MM.1S (cell line): ENCODE measurements at places on chromosomes 5 and 9.

DNA sequence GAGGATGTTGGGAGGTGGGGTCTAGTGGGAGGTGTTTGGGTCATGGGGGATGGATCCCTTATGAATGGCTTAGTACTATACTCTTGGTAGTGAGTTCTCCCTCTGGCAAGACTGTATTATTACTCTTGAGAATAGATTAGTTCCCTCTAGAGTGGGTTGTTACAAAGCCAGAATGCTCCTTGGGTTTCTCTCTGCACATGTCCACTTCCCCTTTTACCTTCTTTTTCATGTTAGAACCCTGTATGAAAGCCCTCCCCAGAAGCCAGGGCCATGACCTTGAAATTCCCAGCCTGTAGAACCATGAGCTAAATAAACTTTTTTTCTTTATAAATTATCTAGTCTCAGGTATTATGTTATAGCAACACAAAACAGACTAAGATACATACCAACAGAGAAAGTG lies 31.1 kb downstream of the SLC24A2 start:
- DNase-seq, result no peak

DNA sequence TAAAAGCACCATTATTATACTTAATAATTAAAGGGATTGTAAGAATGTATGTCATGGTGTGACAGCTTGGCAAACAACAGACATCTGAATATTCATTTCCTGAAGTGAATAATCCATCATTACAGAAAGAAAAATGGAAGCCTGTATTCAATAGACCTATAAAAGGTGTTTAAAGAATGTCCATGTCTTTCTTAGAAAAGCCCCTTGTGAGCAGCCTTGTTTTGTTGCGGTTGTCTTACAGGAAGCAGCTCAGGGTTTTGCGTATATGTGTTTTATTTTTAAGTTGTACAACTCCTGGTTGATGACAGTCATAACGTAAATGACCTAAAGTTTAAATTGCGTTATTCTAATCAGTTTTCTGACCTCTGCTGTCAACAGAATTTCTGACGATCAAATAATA lies 53.8 kb downstream of the CAST start:
- DNase-seq, result no peak

- DNase-seq, result no peak
These were observed 144.8 kb downstream of the PDZD2 start for GRCh38 chr5:31783731-31784130.

GRCh38 chr5:36648426-36648825 lies 42.0 kb downstream of the SLC1A3 start:
- DNase-seq, result no peak

DNA sequence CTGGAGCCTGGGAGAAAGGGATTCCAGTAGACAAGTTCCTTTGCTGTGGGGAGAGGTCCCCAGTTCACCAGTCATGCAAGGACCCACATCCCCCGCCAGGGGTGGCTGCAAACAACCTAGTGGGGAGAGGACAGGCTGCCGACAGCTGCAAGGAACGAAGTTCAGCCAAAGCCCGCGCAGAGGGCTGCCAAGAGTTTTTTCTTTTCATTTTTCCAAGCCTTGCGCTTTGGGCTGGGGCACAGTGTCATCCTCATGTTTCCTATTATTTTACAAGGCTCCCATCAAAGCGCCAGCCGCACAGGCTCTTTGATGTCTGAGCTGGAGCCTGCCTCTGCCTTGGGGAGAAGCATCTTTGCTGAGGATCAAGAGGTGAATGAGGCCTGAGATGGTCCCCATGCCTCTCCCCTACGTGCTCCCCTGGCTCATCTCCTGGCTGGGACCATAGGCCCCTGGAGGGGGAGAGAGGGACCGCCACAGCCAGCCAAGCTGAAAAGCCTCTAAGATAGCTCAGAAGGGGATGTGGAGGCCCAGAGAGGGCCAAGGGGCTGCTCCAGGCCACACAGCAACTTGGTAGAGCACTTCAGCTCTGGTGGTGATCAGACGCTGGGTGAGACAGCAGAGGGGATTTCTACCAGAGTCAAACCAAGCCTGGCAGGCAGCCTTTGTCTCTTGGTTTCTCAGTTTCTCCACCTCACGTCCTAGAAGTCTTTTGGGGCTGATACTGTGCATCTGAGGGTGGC lies 50.4 kb upstream of the SYNPO start:
- no peak for DNase-seq

GRCh38 chr9:135776893-135777622 lies 75.1 kb downstream of the KCNT1 start:
- no peak for DNase-seq

DNA sequence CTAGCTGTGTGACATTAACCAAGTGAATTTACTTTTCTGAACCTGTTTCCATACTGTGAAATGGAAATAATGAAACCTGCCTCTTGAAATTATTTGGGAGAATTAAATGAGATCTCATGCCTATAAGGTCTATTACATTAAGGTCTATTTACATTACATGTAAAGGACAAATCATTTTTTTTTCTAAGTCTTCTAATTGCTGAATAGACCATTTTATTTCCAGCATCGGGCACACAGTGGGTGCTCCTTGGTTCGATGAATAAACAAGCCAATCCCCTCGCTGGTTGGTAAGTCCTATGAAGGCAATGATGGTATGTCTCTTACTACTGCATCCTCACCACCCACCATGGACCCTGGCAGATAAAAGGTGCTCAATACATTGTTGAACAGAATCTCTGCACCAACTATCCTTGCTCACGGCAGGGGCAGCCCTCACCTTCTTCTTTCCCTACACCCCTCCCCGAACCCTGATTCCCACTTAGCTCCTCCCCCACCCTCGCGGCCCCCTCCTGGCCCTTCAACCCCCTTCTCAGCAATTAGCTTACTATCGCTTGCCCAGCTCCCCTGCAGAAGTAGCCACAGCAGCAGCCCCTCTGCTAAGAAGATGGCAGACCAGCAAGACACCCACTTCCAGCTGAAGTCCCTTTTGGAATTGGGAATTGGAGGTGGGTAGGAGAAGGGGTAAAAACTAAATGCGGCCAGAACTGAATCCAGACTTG lies 3.0 kb downstream of the PCDH1 start:
- DNase-seq, result no peak

DNA sequence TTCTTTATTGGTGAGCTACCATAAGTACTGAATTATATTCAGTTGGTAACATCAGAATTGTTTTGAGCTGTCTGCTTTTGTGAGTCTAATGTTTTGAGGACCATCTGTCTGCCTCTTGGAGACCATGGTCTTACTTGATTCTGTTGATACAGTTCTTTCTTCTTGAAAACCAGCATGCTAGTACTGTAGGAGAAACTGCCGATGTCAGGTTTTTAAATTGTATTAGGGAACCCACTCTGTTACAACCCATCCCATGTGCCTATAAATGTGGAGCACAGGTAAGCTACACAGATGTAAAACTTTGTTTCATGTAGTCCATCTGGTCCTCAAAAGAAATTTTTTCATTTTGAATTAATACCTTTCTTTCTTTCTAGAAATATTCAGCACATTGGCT lies 103.4 kb upstream of the DMRTA1 start:
- DNase-seq, result no peak

- no peak for DNase-seq
These were observed 1967.3 kb upstream of the NUDT12 start for GRCh38 chr5:105529851-105530250.

GRCh38 chr9:131095666-131096268 lies 564 bp upstream of the AIF1L start:
- DNase-seq, result no peak

DNA sequence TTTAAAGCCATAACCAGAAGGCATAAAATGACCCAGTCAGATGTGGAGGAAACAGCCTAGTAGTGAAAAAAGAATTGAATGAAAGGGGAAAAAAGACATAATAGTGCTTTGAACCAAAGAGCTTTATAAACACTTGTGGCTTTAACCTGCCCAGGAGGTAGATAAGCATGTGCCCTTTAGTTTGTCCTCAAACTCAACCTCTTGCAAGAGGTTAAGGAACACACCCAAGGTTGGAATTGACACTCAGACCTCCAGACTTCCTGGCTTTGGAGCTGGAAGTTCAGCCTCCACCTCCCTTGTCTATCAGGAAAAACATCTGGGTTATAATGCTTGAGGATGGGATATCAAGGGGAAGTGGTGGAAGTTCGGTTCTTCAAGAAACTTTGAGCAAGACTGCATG lies 16.3 kb downstream of the NDUFA8 start:
- DNase-seq, result no peak

DNA sequence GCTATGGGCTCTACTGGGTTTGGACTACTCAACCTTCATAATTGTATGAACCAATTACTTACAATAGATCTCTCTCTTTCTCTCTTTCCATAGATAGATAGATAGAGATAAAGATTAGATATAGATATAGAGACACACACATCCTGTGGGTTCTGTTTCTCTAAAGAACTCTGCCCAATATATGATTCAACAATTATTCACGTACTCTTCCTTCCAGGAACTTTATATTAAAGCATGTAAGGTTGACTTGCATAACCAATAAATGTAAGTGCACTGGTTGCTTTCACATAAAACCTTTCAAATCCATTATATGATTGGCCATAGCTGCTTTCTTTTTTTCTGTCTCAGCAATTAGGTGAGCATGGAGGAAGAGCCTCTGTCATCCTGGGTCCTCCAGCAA lies 46.7 kb upstream of the CDH18 start:
- DNase-seq, result no peak

DNA sequence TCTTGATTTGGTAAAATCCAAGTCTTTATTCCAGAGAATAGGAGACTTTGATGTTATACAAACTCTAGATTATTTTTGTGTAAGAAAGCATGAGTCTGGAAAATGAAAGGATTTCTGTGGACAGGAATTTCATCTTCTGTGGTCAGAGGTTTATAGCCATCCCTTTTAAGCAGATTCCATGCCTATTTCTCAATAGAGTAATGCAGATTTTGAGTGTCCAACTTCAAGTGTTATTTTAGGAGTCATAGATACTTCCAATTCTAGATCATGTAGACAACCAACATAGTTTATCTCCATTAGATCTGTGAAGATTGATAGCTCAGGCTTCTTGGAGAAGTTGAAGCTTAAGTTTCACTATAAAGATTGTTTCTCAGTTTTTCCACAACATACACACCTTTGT lies 379.7 kb downstream of the PSAT1 start:
- DNase-seq, result no peak

DNA sequence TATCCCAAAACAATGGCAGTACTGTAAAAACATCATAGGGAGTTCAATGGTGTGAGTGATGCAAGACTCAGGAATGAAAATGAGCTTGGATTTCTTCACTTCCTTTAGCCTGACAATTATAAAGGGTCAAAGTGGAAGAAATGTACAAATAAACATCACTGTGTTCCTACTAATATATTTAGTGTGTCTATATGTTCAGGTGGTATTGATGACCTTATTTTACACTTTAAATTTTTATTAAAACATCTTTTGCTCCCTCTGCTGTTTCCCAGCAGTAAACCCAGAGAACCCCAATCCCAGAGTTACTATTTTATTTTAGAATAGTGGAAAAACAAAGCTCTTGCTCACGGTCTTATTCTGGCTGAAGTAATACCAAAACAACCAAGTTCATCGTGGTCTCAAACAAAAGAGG lies 2.0 kb downstream of the LOX start:
- DNase-seq, result no peak

GRCh38 chr5:35853631-35854030 lies 3.1 kb upstream of the IL7R start:
- DNase-seq, result no peak

GRCh38 chr9:98271479-98271878 lies 16.0 kb upstream of the TBC1D2 start:
- DNase-seq, result no peak

DNA sequence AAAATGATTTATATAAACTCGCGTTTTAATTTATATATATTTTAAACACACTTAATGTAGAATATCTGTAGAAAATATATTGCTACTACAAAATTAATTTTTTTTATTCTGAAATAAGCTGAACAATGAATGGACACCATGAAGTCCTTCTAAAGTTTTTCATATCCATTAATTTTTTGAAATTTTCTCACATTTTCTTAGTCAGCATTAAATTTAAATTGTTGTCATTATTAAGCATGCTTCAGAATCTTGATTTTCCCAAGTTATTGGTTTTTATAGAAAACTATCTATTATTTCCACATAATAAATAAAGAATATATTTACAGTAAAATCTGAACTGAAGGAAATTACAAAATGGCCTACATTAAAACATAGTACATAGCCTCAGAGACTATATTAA lies 1314.9 kb upstream of the CDH6 start:
- DNase-seq, result no peak
